ENCODE measurements at places on chromosomes 2 and 18.
A peak's percentile ranks its signal among the peaks of the same experiment; 100 is the strongest.

GRCh38 chr2:231941673-231942072 is 15.5 kb upstream of the NPPC start:
- DNase-seq = no peak

DNA sequence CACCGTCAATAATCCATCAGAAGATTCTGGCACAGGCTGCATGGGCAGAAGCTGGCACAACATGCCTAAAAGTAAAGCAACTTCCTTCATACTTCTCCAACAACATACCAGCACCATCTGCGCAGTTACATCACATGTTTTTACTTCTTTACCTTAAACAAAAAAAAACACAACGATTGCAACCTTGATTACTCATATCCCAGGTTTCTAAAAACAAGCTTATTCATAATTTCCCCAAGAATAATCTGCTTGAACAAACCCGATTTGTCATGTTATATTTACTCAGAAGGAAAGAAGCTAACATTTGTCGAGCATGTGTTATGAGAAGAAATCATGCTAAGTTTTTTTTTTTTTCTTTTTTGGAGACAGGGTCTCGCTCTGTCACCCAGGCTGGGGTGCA is 54.7 kb downstream of the THADA start:
- no peak for DNase-seq

DNA sequence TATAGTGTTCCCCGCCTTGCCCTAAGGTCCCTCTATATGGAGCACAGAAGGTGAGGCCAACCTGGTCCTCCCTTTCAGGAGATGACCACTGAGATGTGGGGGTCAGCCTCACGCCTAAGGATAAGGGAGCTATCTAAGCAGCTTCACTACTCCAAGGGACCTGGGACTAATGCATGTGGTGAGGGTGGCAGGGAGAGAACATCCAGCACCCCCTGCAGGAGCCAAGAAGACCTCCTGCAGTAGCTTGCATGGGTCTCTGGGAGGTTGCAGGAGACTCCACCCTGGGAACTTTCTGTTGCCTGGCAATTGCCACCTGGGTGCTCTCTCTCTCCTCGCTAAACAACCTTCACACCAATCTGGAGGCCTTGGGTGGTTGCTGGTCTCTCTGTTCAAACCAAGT is 93.0 kb upstream of the KLHL29 start:
- DNase-seq = no peak

DNA sequence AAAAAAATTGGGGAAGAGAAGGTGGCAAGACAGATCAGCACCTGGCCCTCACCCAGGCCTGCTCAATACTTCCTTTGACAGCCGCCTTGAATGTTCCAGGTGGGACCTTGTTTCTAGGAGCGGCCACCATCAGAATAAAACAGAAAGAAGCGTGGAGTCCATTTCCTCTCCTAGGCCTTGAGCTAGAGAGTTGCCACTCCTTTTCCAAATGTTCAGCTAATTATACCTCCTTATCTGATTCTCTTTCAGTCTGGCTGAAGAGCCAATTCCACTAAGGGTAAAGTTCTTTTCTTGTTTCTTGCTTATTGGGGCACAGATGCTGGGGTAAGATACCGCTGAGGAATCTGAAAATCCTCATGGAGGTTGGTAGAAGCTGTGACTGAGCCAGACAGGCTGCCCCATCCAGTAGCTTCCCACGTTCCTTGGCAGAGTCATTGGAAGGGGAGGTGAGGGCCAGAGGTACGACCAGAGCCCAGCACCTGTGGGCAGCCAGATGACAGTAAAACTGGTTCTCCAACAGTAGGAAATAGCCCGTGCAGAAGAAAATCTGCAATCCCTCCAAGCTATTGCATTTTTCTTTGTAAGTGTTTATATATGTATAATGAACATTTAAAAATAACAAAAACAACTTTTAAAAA is 51.5 kb downstream of the PLB1 start:
- DNase-seq = peak; percentile 32

- no peak for DNase-seq
Observed at GRCh38 chr2:120738786-120739437, 3.2 kb downstream of the GLI2 start.

DNA sequence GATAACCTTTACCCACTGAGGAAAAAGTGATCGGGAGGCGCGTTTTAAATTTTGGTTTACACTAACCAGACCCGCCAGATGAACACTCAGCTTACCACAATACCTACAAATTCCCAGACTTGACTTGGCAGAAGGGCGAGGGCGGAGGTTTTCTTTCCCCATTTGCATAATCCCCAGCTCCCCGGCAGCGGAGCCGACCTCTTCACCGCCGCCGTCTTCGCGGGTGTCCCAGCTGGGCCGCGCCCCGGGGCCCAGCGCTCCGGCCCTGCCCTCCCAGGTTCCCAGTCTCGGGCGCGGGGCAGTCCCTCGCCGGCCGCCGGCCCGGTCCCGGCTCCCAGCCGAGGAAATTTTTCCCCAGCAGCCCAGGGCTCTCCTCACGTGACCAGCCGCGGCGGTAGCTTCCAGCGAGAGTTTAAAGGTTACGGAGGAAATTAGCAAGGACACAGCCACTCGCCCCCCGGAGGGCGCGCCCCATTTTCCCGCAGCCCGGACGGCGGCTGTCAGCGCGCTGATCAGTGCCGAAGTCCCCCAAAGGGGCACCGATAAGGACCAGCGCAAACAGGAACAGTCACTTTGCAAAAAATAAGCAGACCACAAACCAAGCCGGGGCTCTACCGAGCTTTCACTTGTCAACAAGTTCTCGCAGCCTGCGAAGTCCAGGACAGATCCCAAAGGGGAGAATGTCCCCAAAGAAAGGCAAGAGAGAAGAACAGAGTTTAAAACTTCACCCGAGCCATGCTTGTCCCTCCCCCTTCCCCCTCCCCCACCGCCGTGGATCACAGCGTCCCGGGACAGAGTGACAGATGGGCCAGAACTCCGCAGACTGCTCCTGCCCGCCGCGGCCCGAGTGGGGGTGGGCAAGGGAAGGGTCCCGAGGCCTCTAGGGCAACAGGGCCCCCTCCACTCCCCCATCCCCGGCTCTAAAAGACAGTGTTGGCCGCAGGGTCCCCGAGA is 1.3 kb upstream of the PRKCE start:
- peak; percentile 92 for DNase-seq

DNA sequence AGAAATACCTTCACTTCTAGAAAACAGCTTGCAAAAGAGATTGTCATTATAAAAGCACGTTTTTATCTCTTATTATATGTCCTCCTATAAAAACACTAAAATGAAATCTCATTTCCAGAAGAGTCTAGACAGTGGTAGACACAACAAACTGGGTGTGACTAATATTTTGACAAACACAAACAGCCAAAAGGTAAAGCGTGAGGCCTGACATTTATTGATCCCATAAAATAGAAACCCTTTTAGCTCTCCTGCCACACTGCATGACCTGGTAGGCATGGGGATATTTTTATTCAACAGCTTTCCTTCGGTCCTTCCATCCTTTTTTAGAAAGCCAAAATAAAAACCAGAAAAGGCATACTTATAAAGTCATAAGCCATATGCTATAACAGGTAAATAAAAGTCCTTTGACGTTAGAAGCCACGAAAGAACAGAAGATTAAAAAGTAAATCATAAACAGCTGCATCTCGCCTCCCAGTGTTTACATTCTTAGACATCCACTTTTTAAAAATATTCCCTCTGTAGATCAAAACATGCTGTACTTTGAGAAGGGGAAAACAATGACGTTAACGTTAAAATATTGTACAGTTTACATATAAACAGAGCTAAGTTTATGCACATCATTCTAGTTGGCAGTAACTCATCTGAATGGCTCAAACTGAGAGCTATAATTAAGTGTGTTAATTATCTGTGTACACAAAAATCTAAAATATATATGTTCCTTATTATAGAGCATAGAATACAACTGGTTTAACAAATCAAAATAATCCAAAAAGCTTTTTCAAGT is 44.6 kb downstream of the IRS1 start:
- no peak for DNase-seq

GRCh38 chr2:75134860-75135259 is 64.5 kb downstream of the TACR1 start:
- no peak for DNase-seq

DNA sequence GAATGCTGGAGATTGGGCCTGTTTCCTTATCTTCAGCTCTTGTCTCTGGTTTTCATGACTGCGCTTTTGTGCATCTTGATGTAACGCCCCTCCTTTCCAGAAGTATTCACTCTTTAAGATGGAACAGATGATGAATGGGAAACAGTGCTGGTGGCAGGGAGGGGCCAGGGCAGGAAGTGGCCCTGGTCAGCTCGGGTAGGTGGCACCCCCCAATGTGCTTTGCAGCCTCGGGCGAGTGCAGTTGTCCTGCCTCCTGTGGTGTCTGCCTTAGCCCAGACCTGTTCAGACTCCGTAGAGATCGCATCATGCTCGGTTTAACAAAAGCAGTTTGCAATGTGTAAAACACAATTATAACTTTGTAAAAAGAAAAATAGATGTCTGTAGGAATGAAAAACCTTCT is 17.0 kb upstream of the MGAT4A start:
- DNase-seq = no peak

DNA sequence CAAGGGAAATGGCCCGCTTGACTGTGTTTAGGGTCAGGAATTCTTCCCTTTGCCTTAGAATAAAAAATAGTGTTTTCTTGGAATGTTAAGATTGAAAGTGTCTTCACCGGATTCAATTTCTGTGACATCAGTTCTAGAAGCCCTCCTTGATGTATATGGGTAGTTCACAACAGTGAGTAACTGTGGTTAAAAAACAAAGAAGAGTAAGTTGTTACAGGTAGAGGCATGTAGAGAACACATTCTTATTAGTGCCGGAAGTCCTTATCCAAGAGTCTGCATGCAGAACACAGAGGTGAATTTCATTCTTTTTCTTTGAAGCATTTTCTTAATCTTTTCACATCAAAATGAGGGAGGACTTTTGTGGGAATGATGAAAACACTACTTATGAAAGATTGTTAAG is 105.5 kb downstream of the FMNL2 start:
- no peak for DNase-seq

DNA sequence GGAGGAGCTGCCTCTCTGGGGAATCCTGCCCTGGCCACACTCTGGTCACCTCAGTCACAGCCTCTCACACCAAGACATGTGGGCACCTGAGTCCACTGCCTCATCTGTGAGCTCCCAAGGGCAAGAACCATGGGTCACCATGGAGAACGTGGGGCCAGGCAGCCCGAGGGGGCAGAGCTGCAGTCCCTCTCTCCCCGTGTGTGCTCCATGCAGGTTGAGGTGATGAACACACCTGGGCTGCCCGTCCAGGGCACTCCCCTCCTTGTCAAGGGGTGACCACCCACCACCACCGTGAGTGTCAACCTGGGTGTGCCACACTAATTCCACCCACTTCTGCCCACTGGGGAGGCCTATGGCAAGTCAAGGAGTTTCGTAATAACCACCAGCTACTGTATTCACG is 159.6 kb upstream of the RAB6C start:
- DNase-seq = no peak

DNA sequence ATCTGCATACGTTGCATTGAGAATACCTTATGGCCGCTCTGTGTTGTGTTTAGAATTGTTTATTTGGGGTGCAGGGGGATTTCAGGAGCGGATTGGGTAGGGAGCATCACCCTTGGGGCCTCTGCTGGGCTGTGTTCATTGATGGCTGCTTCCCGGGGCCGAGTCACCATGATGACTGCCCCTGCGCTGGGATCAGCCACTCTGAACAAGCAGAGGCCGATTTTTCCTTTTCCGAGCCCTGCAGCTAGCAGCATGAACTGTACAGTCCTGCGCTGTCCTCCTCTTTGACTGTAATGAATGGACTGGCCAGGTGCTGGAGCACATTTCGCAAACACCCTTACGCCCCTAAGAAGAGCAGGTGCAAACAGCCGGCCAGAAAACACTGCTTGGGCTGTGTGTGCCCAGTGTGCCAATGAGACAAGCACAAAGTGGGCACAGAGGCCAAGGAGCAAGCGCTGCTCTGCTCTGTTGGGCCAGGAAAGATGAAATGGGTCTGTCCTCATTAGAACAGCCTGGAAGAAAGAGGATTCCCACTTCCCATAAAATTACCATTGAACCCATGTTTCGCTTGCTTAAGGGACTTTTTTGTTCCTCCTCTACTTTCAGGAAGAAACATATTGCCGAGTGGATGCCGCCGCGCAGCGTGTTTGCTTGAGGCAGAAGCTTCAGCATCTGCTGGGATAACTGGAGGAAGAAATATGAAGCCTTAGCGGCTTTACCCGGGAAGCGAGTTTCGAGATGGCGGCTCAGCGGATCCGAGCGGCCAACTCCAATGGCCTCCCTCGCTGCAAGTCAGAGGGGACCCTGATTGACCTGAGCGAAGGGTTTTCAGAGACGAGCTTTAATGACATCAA is 82.7 kb downstream of the SH3BP4 start:
- no peak for DNase-seq

GRCh38 chr2:46951290-46952064 is 35.9 kb upstream of the MCFD2 start:
- DNase-seq = peak; percentile 5

GRCh38 chr2:185201063-185201462 is 537.5 kb upstream of the FSIP2 start:
- no peak for DNase-seq

DNA sequence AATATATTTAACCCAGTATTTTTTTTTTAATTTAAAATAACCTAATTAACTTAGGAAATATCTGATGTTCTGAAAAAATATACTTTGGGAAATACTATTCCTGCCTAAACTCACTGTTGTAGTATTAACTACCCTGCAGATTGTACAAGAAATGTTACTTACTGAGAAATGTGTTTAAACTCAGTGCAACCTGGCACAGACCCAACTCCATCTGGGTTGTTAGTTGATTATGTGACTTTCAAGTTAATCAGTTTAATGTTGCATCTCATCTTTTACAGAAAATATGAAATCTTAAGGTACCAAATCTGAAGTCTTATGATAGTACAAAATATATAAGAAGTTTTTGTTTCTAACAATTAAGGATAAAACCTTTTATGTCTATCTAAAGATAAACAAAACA is 27.3 kb downstream of the VAPA start:
- no peak for DNase-seq

DNA sequence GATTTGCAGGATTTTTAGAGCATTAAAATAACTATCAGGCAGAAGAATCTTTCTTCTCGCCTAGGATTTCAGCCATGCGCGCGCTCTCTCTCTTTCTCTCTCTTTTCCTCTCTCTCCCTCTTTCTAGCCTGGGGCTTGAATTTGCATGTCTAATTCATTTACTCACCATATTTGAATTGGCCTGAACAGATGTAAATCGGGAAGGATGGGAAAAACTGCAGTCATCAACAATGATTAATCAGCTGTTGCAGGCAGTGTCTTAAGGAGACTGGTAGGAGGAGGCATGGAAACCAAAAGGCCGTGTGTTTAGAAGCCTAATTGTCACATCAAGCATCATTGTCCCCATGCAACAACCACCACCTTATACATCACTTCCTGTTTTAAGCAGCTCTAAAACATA is 137.0 kb downstream of the MEIS1 start:
- no peak for DNase-seq

GRCh38 chr18:23269928-23270327 is 134.6 kb downstream of the CABLES1 start:
- DNase-seq = no peak

- peak; percentile 59 for DNase-seq
Observed at GRCh38 chr2:239157269-239157668, 243.6 kb downstream of the HDAC4 start.

- no peak for DNase-seq
Observed at GRCh38 chr2:131125195-131125757, 20.1 kb downstream of the PLEKHB2 start.

- no peak for DNase-seq
Observed at GRCh38 chr2:204776781-204777559, 231.7 kb downstream of the PARD3B start.
